Activated naive CD4-positive, alpha-beta T cell treated with anti-CD3 and anti-CD28 coated beads, Interleukin-2, amount 50 U/mL, for 16 hours (primary cell): ENCODE measurements at places on chromosomes 16 and 17.

DNA sequence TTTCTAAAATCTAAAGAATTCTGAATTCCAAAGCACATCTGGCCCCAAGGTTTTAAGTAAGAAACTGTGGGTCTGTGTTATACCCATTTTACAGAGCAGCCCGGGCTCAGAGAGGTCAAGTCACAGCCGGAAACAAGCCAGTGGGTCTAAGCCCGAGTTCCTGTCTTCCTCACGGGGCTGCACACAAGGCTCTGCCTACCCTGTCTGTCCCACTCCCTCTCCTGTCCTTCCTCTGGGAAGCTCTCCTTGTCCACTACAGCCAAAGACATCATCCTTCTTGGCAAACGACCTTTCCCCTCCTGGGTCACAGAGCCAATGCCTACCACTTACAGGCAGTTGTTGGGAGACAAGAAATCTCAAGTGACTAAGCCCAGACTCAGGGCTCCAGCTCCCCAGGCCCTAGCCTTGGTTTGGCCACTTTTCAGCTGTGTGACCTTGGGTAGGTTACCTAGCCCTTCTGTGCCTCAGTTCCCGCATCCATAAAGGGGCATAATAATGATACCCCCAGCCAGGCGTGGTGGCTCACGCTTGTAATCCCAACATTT, 55.6 kb upstream of the MAP3K14 start:
- DNase-seq: no peak

DNA sequence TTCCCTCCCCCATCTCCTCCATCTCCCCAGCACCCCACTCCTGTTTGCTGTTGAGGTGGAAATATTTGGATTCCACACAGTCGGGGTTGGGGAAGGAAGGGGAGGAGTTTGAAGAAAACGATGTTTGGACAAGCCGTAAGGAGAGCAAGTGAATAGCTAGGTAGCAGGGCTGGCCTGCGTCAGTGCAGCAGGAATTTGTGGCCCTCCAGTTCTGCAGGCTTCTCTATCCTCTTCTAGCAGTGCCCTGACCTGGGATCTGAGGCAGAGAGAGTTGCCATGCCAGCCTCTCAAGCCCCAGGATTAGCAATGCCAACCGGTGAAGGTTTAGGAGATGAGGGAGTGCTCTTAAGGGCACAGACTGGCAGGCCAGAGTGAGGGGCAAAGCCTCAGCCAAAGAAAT, 12.5 kb downstream of the TLCD2 start:
- DNase-seq: no peak

- peak; percentile 74 for DNase-seq
These were observed 15.7 kb upstream of the CPPED1 start for GRCh38 chr16:12819126-12820117.

GRCh38 chr17:47983492-47984223, 12.7 kb downstream of the CDK5RAP3 start:
- DNase-seq: no peak

GRCh38 chr17:60301649-60302048, 90.3 kb downstream of the USP32 start:
- no peak for DNase-seq

DNA sequence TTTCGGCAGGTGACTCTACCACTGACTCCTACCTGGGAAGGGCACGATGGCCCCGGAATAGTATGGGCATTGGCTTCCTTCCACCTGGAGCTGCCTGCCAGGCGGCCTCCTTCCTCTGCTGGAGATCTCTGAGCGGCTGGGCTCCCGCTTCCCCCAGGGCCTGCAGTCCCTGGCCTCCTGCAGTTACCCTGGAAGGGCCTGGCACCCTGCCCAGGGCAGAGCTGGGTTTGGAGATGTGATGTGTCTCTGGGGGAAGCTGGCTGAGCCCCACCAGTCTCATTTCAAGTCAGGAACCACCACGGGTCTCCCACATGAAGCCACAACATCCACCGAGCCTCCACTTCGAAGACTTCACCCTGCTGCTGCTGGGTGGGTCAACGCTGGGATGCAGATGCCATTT, 97.9 kb downstream of the IRF8 start:
- no peak for DNase-seq
